Activated naive CD4-positive, alpha-beta T cell (primary cell): ENCODE measurements at places on chromosomes 12 and 14.

- DNase-seq: no peak
These were observed 43.6 kb downstream of the ETV6 start for GRCh38 chr12:11693067-11693466.

DNA sequence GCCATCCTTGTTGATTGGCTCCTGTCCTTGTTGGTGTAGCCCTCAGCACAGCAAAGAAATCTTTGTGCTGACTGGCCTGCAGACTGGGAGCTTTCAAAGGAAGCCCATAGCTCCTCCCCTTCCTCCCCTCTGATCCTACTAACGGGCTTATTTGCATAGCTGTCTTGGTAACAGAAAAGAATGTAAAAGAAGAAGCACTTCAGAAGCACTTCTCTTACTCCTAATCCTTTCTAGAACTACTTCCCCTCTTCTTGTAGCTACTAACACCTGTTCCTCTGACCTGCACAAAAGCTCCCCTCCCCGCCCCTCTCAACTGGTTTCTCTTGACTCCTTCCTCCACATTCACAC lies 14.3 kb upstream of the RIC8B start:
- DNase-seq: no peak

GRCh38 chr12:92394895-92395294 lies 249.2 kb upstream of the BTG1 start:
- DNase-seq: no peak

- DNase-seq: no peak
These were observed 45.9 kb downstream of the ISCA2 start for GRCh38 chr14:74539503-74539902.

GRCh38 chr12:5960783-5961182 lies 15.7 kb upstream of the ANO2 start:
- no peak for DNase-seq

DNA sequence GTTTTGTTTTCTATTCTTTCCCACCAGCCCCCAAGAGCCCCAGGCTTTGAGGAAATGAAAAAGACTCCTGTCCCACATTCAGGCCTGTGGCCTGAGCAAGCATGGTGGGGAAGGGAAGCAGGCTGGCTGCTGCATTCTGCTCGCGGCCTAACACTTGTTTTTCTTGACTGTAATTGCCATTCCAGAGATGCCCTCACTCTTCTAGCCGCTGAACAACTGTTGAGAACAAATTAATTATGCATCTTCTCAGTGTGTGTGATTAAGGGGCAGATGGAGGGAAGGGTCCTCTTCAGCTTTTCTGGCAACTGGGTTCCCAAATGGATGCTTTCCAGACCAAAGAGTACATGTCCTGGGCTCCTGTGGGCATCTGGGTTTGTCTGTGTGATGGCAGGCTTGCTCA lies 43.3 kb downstream of the ADCK1 start:
- no peak for DNase-seq

DNA sequence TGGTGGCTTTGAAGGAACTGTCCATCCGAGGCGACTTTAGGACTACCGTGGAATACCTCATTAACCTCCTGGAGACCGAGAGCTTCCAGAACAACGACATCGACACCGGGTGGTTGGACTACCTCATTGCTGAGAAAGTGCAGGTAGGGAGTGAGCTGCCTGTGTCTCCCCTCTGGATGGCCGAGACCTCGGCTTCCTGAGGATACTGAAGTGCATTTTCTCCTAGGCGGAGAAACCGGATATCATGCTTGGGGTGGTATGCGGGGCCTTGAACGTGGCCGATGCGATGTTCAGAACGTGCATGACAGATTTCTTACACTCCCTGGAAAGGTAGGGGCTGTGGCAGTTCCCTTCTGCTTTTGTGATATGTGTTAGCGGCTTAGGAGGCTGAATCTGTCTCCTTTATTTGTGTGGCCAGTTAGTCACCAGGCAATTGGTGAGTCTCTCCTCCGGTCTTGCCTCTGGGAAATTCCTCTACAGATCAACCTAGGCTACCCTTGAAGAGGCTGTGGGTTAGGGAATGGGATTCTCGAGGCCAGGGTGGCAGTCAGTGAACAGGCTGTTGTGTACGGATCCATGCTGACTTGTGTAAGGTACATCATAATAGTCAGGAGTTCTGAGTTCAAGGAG lies 75.3 kb downstream of the ACACB start:
- DNase-seq: no peak

DNA sequence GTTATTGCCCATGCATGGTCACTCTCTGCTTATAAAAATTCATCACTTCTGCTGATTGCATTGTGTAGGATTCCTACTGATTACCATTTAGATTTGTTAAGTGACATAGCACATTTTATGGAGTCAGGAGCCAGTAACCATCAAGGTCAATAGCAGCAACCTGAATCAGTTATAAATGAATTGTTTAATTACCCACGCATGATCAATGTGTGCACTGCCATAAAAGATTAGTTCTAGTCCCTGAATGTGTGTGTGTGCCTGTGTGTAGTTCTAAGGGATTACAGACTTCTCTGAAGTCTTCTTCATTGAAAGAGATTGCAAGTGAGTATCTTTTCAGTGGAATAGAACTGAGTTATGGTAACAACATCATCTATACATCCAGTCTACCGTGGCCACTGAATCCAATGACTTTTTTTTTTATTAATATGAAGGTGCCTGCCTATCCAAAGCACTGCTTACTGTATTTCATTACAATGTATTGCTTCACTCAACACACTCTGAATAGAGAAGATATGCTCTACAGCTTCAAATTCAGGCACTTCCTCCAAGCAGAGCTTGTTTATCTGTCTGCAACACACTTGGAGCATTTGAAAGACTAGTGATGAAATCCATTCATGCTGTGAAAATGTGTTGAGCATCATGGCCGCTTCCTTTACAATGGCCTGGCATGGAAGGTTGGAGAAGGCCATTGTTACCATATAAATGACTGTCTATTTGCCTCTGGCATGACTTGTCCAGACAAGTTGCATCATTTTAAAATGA lies 381.7 kb downstream of the DIO2 start:
- no peak for DNase-seq

- DNase-seq: no peak
These were observed 12.8 kb upstream of the NR4A1 start for GRCh38 chr12:52038447-52038846.

GRCh38 chr14:91729756-91730155 lies 2.1 kb downstream of the CATSPERB start:
- DNase-seq: no peak

DNA sequence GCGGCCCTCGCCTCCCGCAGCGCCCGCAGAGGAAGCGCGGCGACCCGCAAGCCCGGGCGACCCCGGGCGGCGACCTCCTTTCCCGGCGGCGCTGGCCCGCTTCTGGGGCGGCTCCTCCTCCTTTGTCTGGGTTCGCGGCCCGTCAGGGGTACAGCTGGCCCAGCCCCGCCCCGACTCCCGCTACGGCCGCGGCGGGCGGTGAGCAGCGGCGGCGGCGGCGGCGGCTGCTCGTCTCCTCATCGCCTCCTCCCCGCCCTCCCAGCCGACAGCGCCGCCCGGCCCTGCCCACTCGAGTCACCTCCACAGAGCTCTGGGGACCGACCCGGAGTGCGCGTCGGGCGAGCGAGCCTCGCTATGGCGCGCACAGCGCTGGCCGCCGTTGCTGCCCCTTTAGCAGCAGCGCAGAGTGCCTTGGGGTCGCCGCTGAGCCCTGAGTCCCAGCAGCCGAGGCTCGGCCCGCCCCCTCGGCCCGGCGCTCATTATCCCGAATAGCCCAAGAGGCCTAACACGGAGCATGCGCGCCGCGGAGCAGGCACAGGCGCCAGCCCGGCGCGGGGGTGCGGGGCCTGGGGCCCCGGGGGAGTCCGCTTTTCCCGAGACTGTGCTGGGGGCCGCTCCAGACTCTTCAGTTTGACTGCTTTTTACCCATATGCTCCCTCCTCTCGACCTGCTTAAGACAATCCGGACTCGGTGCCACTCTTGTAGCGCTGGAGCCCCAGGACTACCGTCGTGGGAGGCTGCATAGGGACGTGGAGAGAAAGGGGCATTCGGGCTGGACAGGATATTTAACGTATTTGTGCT lies at the start of gene SOS2:
SOS2 (minus strand) TSS at position 104 of the 801 bp plus-strand sequence. CDS start 295 bp downstream, outside the sequence.
- peak; percentile 53 for DNase-seq

GRCh38 chr14:65281991-65282895 lies 130.3 kb upstream of the FUT8 start:
- DNase-seq: no peak

DNA sequence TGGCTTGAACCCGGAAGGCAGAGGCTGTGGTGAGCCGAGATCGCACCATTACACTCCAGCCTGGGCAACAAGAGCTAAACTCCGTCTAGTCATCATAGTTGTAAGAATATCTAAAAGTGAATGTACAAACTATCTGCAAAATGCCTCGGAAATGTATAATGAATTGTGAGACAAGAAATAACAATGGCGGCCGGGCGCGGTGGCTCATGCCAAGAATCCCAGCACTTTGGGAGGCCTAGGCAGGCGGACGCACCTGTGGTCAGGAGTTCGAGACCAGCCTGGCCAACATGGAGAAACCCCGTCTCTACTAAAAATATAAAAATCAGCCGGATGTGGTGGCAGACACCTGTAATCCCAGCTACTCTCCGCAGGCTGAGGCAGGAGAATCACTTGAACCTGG lies 9.7 kb downstream of the PPP2R5E start:
- DNase-seq: no peak

DNA sequence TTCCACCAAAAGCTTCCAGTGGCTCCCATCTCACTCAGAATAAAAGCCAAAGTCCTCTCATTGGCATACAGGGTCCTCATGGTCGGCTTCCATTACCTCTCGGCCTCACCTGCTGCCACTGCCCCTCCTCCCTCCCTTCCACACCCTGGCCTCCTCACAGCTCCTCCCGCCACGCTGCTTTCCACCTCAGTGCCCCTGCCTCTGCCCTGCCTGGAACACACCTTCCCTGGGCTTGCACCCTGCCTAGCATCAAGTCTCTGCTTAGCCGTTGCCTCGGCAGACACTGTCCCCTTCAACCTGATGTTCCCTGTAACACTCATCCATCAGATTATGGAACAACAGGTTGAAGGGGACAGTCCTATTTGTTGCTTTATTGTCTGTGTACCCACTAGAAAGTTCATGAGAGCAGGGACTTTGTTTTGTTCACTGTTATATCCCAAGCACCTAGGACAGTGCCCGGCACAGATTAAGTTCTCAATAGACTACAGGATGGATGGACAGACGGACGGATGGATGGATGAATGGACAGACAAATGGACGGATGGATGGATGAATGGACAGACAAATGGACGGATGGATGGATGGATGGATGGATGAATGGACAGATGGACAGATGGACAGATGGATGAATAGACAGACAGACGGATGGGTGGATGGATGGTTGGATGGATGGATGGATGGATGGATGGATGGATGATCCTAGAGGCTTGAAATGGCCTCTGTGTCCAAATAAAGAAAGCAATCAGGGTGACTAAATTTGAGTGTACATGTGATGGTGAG lies 14.9 kb downstream of the FIGNL2 start:
- DNase-seq: no peak

- no peak for DNase-seq
These were observed 13.2 kb downstream of the TM7SF3 start for GRCh38 chr12:27000961-27001360.

- no peak for DNase-seq
These were observed 21.4 kb upstream of the MLXIP start for GRCh38 chr12:122057007-122057735.

- DNase-seq: no peak
These were observed 65.6 kb downstream of the NCOR2 start for GRCh38 chr12:124501827-124502226.

DNA sequence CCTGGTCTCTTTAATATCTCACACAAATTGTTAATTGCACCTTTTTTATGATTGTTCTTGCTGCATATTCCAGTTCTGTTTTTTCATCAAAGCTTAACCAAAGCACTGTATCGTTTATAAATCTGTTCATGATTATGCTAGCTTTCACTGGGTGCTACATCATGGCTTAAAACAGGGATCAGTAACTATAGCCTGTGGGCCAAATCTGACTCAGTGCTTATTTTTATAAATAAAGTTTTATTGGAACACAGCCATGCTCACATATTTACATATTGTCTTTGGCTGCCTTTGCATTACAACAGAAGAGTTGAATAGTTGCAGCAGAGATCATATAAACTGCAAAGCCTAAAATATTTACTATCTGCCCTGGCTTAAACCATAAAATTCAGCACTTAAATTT lies 183.4 kb upstream of the NRXN3 start:
- no peak for DNase-seq

- no peak for DNase-seq
These were observed 12.2 kb downstream of the FAIM2 start for GRCh38 chr12:49891476-49891875.

- peak; percentile 59 for DNase-seq
These were observed 25.4 kb upstream of the EIF4B start for GRCh38 chr12:52980650-52981423.

DNA sequence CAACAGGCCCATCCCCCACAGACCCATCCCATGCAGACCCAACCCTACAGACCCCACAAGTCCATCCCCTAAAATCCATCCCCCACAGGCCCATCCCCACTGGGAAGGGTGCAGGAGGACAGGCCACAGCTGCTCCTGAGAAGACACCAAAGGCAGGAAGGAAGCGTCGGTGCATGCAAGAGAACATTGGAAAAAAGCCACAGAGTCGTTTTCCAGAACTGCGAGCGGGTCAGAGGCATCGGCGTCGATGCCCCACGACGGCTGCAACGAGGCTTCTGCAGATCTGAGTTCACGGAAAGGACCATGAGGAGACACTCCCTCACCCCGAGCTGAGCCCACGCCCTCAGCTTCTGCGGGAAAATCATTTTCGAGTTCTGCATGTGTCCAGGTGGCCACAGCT lies 59.6 kb upstream of the GALNT9 start:
- DNase-seq: no peak

DNA sequence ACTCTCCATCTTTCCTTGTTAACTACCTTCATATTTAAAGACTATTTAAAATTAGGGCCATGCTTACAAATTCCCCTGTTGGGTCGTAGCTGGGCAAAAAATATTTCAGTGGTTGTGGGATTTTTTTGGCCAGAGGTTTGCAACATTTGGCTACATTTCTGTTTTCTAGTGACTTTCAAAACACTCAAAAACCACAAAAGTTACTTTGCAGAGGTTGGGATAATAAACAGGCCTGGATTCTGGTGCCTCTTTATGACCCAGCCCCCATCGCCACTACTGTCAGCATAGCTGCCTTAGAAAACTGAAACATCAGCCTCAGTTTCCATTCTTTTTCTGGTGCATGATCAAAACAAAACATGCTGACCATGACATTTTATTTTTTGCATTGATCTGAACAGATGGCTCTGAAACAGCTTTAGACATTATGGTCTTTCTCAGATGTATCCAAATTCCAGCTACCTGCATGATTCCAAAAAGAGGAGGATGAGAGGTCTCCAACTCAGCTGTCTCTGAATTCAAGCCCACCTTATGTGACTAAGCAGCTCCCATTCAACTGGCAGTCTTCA lies 5.2 kb downstream of the DPF3 start:
- DNase-seq: no peak

DNA sequence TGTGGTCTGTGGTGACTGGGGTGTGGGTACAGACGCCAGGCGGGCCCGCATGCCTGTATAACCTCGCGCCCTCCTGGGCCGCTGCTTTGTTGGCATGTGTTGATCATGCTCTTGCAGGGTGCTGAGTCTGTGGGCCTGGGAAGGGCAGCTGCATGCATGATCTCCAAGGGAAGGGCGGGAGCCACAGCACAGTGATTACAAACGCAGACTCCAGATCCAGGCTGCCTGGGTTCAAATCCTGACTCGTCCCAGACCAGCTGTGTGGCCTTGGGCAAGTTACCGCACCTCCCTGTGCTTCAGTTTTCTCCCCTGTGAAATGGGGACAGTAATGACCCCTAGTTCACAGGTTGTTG lies 24.0 kb downstream of the ADGRD1 start:
- no peak for DNase-seq
